NCI-H2171 treated with DMSO at 0.1 percent for 48 hours (cell line): ENCODE measurements at places on chromosomes 2 and 18.

- DNase-seq = no peak
Observed at GRCh38 chr18:79901665-79902064, 49.8 kb downstream of the SLC66A2 start.

DNA sequence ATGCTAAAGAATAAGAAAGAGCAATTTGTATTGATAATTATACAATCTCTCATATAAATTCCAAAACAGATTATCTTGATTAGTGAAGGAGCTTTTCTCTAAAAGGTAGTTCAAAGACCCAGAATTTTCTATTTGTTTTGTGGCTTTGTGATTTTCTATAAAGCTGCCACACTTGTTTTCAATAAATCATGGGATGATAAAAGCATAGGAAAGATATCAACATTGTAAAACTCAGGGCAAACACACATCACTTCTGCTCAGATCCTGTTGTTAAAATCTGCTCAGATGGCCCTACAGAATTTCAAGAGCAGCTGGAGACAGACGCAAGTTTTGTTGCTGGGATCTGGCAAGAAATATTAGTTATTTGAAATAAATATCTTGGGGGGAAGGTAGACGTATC, 28.8 kb upstream of the CBLN2 start:
- no peak for DNase-seq

DNA sequence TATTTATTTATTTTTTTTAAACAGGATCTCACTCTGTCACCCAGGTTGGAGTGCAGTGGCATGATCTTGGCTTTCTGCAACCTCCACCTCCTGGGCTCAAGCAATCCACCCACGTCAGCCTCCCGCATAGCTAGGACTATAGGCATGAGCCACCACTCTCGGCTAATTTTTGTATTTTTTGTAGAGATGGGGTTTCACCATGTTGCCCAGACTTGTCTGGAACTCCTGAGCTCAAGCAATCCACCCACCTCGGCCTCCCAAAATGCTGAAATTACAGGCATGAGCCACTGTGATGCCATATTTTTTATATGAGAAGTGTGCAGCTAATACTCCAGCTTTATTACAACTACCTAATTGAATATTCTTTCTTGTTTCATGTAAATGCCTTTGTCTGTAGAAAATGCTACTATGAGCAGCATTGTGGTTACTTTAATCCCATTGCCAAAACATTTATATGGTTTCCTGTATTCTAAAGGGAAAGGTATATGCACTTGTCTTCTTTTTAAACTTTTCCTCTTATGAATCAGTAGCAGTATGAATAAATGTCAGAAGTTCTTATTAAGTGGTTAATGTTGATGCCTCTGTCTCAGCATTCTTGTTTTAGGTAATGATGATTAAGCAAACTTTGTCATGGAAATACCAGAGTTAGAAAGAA, 9.5 kb upstream of the BCL2L11 start:
- DNase-seq = no peak

GRCh38 chr2:19762142-19762541, 139.6 kb downstream of the TTC32 start:
- no peak for DNase-seq

DNA sequence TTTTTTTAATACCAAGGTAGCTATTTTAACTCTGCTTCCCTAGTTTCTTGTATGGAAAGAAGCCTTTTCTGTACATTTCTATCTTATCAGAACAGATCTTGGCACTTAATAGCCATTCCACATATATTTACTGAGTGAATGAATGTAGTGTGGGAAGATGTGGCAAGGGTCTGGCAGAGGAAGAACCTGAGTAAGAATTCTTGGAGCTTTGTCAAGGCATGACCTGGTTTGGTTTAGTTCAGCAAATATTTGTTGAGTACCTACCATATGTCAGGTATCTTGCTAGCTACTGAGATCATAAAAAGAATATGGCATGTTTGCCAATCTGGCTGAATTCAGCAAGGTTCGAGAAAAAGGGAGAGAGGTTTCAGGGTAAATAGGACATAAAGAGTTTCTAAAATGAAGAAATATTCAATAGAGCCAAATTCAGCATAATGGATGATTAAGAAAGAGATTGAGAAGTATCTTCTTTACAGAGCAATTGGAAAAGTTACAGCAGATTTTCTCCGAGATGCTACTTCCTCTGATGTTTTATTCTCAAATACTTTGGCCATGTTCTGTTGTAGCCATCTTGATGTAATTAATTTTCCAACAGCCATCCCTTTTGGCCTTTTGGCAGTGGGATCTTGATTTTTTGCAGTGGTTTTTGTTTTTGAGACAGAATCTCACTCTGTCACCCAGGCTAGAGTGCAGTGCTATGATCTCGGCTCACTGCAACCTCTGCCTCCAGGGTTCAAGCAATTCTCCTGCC, 21.7 kb upstream of the MEP1B start:
- peak; percentile 75 for DNase-seq

- no peak for DNase-seq
Observed at GRCh38 chr2:73952499-73953446, 26.1 kb downstream of the DGUOK start.

DNA sequence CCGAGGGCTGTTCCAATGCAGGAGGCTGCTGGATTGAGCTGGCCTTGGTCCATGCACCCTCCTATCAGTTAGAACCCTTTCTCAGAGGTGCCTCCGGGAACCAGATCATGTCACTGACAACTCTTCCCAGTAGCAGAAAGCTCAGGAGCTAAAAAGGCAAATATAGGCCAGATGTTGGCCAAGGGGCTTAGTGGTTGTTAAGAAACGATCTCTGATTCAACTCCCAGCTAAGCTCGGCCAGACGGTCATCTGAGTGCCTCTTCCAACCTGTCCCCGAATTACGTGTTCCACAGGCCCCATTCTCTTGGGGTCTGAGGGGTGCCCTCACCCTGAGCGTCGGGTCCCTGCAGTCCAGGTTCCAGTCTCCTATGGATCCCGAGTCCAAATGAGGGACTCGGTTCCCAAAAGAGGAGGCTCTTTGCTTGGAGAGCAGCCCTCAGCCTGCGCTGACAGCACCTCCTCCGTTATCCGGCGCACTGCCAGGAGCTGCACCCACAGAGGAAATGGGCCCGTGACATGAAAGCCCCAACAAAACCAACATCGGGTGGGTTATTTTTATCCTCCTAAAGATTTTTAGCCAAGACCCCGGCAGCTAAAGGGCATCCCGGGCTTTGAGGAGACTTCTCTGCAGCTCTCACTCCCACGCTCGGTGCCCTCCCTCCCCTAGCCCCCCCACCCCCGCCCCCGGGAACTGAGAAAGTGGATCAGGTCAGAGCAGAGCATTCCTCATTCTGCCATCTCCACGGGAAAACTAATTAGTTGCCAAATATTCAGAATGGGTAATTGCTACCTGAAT, 106.6 kb upstream of the ID2 start:
- DNase-seq = no peak

- peak; percentile 62 for DNase-seq
Observed at GRCh38 chr2:33077844-33078243, 131.1 kb downstream of the LTBP1 start.

DNA sequence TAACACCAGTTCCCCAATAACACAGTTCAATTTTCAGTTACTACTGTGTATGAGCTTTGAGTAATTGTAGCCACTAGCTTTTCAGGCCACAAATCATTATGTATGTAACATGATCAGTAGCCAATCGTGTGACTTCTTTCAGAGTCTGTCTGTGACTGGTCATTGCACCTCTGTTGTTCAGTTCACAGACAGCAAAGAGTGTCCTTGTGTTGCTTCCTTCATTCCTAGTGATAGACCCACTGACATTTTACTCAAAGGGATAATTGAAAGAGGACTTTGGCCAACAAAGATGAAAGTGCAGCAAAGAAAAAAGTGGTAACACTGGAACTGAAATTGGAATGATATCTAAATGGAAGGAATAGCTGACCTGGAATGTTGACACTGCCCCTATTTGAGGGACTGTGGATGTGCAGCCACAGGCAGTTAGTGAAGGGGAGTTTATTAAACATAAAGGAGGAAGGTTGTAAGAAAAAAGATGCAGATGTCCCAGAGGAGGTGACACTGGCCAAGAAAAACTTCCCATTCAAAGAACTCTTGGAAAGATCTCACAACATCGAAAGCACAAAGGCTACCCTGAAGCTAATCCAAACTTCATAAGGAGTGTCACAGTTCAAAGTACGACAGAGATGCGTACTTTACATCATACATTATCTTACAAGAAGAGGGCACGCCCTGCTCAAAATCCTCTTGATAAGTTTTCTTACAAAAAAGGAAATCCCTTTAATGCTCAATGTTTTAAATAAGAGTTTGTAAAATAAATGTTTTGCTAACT, 19.3 kb downstream of the TTC39C start:
- DNase-seq = no peak

GRCh38 chr2:237051861-237052260, 33.8 kb upstream of the COPS8 start:
- no peak for DNase-seq

DNA sequence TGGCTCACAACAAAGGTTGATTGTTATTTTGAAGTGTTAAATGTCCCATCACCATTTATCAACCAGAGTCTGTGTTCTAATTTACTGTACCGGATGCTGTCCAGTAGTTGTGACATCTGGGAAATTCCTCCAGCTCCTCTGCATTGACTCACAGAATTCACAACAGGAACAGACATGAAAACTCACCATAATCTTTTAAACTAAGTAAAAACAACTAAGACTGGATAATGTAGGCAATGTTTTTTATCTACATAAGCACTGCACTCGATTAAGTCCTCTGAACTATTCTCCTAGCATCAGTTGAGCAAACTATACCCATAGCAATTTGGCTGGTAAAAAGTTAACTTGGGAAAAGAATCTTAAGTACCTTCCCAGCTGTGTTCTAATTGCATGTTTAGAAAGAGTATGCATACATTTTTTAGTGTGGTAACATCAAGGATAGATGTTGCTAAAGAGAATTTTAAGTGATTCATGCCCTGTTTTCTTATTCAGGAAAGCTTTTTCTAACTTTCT, 42.9 kb upstream of the MYO1B start:
- DNase-seq = no peak

DNA sequence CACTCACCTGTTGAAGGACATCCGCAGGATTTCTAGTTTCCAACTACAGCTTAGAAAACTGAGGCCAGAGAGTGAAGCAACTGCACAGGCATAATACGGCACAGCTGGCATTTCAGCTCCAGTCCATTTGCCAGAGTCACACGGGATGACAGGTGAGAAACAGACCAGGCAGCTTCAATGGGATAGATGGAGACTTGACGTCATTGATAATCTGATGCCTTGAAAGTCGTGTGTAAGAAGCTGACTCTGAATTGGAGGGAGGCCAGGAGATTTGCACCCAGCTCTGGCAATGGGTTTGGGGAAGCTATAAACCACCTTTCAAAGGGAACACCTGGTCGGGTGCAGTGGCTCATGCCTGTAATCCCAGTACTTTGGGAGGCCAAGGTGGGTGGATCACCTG, 12.4 kb upstream of the DNMT3A start:
- DNase-seq = peak; percentile 82

- peak; percentile 67 for DNase-seq
Observed at GRCh38 chr2:62196278-62196901, 475 bp downstream of the B3GNT2 start.

DNA sequence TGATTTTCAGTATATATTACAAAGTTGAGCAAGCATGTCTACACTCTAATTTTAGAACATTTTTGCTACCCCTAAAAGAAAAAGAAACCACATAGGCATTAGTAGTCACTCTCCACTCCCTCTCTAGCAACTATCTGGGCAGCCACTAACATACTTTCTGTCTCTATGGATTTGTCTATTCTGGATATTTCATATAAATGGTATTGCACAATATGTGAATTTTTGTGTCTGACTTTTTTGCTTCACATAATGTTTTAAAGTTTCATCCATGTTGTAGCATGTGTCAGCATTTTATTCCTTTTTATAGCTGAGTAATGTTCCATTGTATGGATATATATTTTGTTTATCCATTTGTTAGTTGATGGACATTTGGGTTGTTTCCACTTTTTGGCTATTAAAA, 232.5 kb upstream of the CTAGE1 start:
- DNase-seq = no peak

DNA sequence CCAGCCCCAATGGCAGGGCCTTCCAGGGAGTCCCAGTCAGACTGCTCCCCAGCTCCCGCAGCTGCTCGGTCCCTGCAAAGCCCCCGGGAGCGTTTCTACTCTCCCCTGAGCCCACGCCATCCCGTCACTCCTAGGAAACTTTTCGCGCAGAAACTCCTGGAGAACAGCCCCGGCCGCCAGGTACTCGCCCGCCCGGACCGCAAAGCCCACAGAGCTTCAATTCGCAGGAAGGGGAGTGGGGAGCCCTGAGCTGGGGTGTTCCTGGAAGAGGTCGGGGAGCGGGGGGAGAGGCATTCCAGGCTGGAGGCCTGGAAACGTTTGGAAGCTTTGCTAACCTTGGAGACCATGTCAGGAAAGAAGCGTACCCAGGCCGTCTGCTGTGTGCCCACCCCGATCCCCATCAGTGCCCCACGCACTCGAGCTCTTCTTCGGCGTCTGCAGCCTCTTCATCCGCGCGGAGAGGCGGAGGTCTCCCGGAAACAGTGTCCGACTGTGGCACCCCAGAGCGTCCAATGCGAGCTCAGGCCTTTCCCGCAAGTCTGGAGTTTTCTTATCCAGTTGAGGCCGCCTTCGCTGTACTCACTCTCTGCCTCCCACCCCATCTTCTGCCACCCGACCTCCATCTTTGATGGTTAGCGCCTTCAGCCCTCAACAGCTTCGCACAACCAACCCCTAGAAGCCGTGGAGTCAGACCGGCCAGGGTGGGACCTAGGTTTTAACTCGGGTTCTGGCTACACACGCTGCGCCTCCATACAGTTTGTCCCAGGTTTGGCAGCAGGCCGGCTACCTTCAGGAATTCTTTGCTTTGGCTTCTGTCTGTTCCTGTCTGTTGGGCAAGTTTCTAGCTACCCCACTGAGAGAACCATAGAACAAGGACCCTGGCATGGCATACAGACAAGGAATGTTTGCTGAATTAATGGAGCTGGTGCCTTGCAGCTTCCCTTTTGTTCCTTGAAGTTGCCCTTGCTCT, 3.7 kb downstream of the PCGF1 start:
- DNase-seq = no peak

DNA sequence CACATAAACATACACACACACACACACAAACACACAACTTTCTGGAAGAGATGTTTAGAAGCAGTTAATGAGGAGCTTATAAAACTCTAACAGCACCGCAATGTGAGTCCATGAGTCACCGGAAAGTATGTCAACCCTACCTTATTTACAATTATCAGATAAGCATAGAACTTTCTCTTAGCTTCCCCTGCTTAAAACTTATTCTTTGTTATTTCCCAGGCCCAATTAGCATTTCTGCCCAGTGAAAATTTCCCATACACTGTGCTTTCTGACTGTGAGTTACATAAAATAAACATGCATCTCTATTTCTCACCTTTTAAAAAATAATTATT, 737.6 kb downstream of the LRP1B start:
- DNase-seq = no peak

- peak; percentile 76 for DNase-seq
Observed at GRCh38 chr2:1769703-1770422, 25.5 kb upstream of the PXDN start.

GRCh38 chr18:57107140-57107832, 39.6 kb upstream of the BOD1L2 start:
- DNase-seq = no peak

DNA sequence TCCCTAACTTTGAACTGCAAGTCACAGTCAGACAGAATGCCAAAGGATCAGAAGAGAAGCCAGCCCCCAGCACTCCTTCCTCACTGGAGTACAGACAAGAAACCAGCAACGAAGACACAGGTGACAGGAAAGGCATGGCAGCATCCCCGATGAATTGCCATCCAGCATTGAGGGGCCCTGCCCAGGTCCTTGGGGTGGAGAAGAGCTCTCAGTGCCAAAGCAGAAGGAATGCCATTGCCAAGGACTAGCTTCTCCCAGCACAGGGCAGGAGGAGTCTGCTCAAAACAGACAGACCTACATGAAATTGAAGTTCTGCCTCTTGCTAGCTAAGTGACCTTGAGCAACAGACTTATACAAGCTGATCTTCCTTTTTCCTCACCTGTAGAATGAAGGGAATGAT, 220.1 kb downstream of the L3MBTL4 start:
- DNase-seq = no peak
